Activated CD4-positive, alpha-beta T cell treated with anti-CD3 and anti-CD28 coated beads, Interleukin-2, amount 10 ng/mL, durations not matched to agents 7 days and 5 days (primary cell): ENCODE measurements at places on chromosomes 16 and 17.

DNA sequence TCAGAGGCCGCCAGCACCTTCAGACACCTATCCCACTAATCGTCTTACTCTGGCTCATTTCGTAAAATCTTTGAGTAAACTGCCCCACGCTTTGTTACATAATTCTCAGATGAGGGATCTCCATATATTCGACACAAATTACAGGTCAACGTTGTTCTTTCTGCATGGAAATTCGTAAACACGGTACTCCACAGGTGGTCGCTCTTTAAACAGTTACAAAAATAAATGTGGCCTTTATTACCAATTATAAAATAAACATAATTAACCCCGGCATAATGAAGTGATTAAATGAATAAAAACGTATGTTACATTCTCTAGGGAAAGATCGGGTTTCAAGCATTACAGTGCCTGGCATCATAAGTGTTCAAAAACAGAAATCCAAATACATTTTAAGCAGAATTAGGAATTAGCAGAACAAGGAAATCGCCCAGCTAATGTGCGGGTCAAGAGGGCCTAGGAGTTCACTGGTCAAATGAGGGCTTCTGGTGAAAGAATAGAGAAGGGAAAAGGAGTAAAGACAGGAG lies 943 bp upstream of the PIP4K2B start:
- peak overlapping the region; percentile 79 for H3K27ac ChIP-seq
- H3K4me1 ChIP-seq: peaks cover 36% of the 10 kb centered on the region
- H3K4me3 ChIP-seq: peak overlapping the region; percentile 81
- DNase-seq: no peak
- no peaks in the 10 kb centered on the region for H3K27me3 ChIP-seq
- H3K36me3 ChIP-seq: peaks cover 49% of the 10 kb centered on the region

- H3K36me3 ChIP-seq: peaks cover 37% of the 10 kb centered on the region
- H3K4me3 ChIP-seq: peak overlapping the region; percentile 93
- peak; percentile 64 for DNase-seq
- peak overlapping the region; percentile 91 for H3K27ac ChIP-seq
- H3K27me3 ChIP-seq: no peaks in the 10 kb centered on the region
Observed at GRCh38 chr16:3058139-3059030, 7.1 kb upstream of the IL32 start.

- no peak overlapping the region for H3K4me3 ChIP-seq
- no peak for DNase-seq
- no peaks in the 10 kb centered on the region for H3K36me3 ChIP-seq
- H3K27ac ChIP-seq: no peak overlapping the region
- H3K27me3 ChIP-seq: no peaks in the 10 kb centered on the region
- H3K4me1 ChIP-seq: no peaks in the 10 kb centered on the region
Observed at GRCh38 chr16:63617047-63617989, 1504.5 kb downstream of the CDH11 start.

- H3K27me3 ChIP-seq: no peaks in the 10 kb centered on the region
- no peak for DNase-seq
- peaks cover 2% of the 10 kb centered on the region for H3K36me3 ChIP-seq
- H3K4me1 ChIP-seq: no peaks in the 10 kb centered on the region
- H3K4me3 ChIP-seq: no peak overlapping the region
- no peak overlapping the region for H3K27ac ChIP-seq
Observed at GRCh38 chr17:2418572-2418971, 17.7 kb upstream of the MNT start.

GRCh38 chr17:47066841-47067682 lies 88.0 kb upstream of the RPRML start:
- peak overlapping the region; percentile 76 for H3K4me3 ChIP-seq
- DNase-seq: peak; percentile 87
- H3K4me1 ChIP-seq: peaks cover 36% of the 10 kb centered on the region

DNA sequence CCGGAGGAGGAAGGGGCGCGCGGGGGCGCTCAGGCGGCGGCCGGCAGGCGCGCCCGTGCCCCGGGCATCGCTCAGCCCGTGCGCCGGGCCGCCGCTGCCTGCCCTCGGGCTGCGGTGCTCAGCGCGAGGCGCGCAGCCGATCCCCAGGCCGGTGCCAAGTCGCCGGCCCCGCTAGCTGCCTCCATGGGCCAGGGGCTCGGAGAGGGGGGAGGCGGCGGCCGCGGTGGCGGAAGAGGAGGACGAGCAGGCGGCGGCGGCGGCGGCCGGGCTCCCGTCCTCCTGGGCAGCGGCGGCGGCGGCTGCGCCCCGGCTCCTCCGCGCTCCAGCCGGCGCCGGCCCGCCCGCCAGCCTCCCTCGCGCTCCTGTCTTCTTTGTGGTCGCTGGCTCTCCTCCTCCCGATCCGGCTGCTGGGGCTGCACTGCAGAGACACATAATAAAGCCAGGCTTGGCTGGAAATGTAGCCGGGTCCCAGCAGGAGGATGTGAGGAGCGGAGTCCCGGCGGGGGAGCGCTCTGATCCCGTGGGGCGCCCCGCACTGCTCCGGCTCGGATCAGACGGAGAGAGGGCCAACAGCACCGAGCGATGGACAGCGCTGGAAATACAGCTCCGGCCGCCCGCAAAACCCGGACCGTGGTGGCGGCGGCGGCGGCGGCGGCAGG lies 889 bp upstream of the ZNF423 start:
- peaks cover 13% of the 10 kb centered on the region for H3K4me1 ChIP-seq
- H3K36me3 ChIP-seq: peaks cover 1% of the 10 kb centered on the region
- no peak overlapping the region for H3K27ac ChIP-seq
- peak overlapping the region; percentile 58 for H3K4me3 ChIP-seq
- DNase-seq: no peak

DNA sequence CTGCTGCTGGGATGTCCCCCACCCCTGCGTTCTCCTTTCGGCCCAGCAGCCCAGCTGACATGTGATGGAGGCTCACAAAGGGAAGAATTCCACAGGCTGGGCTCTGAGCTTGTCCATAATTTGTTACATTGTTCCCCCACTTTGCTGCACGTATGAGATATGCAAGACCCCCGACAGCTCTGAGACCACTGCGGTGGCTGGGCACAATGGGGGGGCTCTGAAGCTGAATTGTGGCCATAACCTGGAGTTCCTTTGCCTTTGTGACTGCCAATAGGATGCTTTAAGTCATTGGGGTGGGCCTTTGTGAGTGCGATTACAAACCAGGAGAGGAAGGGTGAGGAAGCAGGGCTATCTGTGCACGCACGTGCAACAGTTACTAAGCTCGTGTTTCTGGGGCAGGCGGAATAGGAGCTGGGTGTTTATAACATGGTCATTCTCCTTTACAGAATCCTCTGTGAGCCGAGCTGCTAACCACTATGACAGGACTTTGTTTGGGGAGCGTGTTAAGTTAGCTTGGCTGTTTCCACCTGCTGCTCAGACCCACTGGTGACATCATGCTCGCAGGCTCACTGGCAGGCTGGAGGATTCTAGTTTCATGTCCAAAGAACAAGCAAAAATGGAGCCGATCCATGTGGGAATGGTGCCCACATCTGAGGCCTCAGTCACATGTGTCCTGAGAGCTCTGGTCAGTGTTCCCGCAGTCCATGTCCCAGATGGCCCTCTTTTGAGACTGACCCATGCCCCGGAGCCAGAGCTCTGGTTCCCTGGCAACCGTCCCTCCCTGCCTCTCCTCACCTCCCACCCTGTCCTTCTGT lies 208.3 kb upstream of the SALL1 start:
- H3K4me3 ChIP-seq: no peak overlapping the region
- H3K27ac ChIP-seq: no peak overlapping the region
- no peaks in the 10 kb centered on the region for H3K36me3 ChIP-seq
- no peaks in the 10 kb centered on the region for H3K27me3 ChIP-seq

GRCh38 chr17:40348562-40349476 lies 15.7 kb downstream of the GJD3 start:
- DNase-seq: no peak
- H3K27me3 ChIP-seq: no peaks in the 10 kb centered on the region
- peaks cover 76% of the 10 kb centered on the region for H3K4me1 ChIP-seq
- no peak overlapping the region for H3K4me3 ChIP-seq
- peaks cover 34% of the 10 kb centered on the region for H3K36me3 ChIP-seq
- peak overlapping the region; percentile 1 for H3K27ac ChIP-seq

DNA sequence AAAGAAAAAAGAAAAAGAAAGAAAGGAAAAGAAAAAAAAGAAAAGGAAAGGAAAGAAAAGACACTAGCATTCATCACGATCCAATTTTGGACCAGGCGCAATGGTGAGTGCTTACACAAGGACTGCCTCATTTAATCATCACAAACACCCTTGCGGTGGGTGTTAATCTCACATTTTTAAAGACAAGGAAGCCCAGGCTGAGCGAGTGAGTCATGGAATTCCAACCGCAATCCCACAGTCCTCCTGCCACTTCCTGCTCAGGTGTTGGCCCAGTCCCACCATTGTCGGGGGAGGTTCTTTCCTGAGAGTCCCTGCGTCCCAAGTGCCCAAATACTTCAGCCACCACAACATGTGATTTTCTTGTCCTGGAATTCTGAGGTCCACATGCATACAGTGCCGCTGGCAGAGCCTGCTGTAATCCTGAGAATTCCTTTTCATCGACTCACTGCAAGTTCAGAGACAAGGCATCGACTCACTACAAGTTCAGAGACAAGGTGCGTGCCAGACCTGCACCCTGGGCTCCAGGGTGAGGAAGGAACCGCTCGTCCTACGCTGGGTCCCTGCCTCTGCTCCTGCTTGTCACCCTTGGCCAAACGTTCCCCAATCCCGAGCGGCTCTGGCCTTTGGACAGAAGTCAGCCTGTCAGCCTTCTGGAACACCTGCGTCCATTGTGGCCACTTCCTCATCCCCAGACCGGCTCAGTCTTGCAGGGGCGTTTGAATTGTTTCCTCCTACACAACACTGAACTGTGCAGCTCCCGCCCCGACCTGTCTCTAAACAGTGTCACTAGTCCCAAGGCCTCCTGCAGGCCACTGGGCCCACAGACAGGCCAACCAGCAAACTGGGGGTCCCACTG lies 5.8 kb downstream of the ZG16B start:
- H3K27ac ChIP-seq: no peak overlapping the region
- DNase-seq: no peak
- no peak overlapping the region for H3K4me3 ChIP-seq

DNA sequence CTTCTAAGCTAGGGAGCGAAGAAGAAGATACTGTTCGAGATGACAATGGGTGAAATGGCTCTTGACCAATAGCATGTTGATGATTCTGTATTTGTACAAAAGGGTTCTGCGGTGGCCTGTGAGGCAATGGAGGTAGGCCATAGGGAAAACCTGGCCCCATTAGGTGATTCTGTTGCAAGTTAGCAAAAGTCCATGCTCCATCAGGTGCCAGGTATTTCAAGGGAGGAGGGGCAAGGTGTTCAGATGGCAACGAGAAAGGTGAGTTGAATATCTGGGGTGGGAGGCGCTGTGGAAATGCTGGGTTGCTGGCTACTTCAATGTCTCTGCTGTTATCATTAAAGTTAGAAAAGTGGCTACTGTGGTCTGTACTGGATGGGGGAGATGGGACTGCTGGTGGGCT lies 62.8 kb downstream of the CACNG1 start:
- H3K27me3 ChIP-seq: no peaks in the 10 kb centered on the region
- DNase-seq: no peak
- H3K4me3 ChIP-seq: no peak overlapping the region
- H3K4me1 ChIP-seq: no peaks in the 10 kb centered on the region
